Fibroblast of the aortic adventitia (primary cell): ENCODE measurements at places on chromosomes 13 and 19. TPM values are rescaled to one million over a fixed set of nuclear protein-coding genes. Genes with fewer than 3 reads are reported as not detected.

DNA sequence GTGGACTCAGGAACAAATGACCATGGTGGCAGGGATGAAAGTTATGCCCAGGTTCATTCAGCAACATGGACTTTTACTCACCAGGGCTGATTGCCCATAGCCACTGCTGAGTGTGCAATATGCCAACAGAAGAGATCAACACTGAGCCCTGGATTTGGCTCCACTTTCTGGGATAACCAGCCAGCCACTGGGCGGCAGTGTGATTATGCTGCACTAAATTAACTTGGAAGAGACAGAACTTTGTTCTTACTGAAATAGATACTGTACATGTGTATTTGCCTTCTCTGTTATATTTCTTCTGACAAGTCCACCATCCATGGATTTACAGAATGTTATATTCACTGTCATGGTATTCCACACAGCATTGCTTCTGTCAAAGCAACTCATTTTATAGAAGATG, 257.4 kb downstream of the TDRD3 start:
- DNase-seq, result peak; percentile 45

DNA sequence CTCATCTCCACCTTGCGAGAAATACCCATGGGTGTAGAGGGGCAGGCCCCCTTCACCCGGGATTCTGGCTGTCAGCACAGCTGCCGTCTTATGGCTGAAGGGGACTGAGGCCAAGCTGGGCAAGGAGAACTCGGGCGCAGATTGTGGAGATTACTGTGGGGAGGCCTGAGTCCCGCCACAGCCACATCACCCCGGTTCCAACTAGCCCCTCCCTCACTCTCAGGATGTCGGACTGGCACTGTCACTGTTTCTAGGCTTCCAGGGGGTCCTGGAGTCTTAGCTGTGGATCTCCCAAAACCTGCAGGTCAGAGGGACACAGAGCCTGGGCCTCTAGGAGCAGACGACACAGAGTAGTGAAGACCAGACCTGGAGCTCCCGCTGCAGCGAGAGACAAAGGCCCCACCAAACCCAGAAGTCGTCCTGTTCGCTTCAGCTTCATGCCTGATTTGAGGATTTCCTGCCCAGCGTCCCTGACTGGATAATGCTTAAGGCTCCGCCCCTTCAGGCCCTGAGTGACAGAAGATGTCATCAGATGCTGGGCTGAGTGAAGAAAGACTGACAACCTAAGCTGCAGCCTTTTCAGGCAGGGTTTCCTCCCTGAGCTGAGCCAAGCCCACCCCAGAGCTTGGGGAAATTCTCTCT, 55.8 kb downstream of the ZNF93 start:
- DNase-seq, result no peak

The KCNK6 gene
- 3.6 and 3.7 TPM in 2 replicates for total RNA-seq

- no peak for DNase-seq
Observed at GRCh38 chr13:79943346-79944023, 397.4 kb downstream of the SPRY2 start.

DNA sequence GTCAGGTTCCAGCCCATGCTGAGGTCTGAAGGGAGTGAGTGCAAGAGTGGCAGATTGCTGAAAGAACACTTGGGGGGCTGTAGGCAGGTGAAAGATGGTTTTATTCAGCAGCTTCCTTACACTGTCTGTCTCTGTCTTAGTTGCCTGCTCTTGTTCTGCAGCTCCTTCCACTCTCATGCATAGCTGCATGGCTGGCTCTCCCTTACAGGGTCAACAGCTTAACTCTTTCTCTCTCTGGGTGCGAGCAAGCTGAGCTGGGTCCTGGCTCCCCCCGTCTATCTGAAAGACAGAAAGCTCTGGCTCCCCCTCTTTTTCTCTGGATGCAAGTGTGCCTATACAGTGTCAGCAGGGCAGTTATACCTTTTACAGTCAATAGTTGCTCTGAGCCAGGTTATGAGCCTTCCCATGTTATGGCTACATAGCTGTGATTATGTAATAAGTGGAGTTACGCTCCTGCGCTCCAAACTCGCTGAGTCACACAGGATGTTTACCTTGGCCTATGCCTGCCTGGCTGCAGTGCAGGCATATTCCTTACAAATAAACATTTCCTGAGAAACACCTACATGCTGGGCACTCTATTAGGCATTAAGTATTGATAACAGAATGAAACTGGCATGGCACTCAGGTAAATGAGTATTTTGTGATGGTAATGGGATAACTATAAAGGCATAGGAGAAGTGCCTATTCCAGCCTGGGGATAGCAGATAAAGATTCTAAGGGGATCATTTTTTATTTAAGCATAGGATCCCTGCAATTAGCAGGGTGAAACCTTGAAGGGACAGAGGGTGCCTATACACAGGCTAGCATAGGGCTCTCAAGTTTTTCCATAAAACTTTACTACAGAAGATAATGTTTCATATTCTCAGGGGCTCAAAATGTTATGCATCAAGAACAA, 826.9 kb upstream of the PCDH9 start:
- no peak for DNase-seq

GRCh38 chr19:55216461-55217198, 7.3 kb upstream of the PTPRH start:
- DNase-seq, result peak; percentile 100

The SOX1 gene
- total RNA-seq, result not detected in 2 replicates

The RDH8 gene
- not detected in 2 replicates for total RNA-seq

GRCh38 chr19:40663695-40664692, 26.5 kb downstream of the NUMBL start:
- no peak for DNase-seq

The LILRB2 gene
- not detected in 2 replicates for total RNA-seq

The FFAR3 gene
- not detected in 2 replicates for total RNA-seq

DNA sequence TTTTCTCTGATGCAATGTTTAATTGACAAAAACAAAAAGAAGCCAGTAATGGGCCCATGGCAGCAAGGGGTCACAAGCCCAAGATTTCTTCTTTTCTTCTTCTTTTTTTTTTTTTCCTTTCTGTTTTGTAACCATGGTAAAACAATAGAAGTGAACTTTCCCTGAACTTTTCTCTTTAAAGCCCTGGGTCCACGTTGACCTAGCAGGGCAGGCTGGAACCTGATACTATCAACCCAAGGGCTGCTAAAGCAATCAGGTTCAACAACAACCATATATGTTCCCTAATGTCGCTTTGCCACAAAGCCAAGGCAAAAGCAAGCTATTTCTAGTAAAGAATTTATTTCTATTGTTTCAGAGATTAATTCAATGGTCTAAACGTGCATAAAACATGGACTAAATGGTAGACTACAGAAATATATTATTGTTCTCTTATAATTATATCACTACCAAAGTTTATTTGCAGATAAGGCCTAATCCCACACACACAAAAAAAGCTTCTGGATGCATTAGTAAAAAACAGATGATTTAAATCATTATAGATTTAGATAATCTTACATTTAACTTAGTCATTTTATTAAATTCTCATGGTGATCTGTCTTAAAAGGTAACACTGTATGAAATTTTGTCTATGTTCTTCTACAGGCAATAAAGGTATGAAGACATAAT, 153.9 kb downstream of the DACH1 start:
- no peak for DNase-seq

DNA sequence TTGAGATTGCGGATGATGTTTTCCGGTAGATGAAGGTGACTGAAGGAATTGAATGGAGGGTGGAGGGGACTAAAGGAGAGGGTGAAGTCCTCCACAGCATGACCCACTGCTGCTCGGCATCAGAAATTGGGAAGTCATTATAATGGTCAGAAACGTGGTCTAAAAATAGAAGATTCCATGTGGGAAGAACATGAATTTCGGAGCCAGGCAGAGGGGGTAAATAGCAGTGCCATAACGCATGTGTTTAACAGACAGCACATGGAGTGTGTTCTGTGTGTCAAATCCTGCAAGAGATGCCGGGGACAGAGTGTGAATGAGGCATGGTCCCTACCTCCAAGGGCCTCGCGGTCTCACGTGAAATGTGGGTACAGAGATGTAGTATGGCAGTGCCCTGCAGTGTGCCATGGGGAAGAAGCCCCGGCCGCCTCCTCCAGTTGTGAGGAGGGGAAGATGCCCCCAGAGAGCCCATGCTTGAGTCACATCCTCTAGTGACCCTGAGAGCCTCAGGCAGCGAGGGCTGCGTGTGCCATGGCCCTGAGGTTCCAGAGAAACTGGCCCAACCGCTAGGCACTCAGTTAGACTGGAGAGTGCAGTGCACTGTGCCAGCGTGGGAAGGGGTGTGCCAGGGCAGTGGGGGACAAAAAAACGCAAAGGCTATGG, 106.1 kb downstream of the COL4A2 start:
- no peak for DNase-seq

The SRRM5 gene
- total RNA-seq, result 0.09 TPM in 1 of 2 replicates, not detected in the other

DNA sequence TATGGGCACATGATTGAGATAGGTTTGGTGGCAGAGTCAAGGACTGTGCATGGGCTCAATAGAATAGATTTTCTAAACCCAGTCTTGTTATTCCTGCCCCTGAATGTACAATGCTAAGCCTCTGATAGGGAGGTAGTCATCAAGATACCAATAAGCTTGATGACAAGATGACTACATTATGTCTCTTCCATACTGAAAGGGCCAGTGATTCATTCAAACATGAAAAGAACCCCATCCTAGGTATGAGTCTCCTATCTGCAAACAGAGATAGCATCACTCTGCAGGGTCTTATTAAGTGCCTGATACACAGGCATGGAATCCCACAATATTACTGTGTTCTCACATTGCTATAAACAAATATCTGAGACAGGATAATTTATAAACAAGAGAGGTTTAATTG, 40.3 kb upstream of the UFM1 start:
- no peak for DNase-seq

The MTRF1 gene
- 4.3 and 11.8 TPM in 2 replicates for total RNA-seq

The TMEM221 gene
- total RNA-seq, result not detected in 2 replicates

DNA sequence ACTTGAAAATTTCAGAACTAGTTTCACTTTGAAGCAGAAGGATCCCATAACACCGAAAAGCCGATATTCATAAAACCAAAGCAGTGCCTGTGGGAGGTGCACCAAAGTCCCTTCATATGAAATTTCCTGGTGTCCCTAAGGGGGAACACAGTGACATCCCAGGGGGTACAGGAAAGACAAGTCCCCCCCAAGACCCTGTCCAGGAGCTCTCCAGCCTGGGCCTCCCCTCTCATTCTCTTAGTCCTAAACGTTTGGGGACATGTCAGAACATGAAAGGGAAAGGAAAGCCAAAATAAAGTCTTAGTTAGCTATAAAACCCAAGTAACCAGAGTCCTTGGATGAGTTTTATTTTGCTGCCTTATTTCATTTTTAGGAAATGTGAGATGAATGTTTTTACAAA, 56.6 kb downstream of the MRPL57 start:
- peak; percentile 26 for DNase-seq

GRCh38 chr19:54096617-54097106, 3.9 kb downstream of the OSCAR start:
- peak; percentile 59 for DNase-seq

GRCh38 chr19:11971041-11971440, 6.2 kb downstream of the ZNF763 start:
- DNase-seq, result no peak

DNA sequence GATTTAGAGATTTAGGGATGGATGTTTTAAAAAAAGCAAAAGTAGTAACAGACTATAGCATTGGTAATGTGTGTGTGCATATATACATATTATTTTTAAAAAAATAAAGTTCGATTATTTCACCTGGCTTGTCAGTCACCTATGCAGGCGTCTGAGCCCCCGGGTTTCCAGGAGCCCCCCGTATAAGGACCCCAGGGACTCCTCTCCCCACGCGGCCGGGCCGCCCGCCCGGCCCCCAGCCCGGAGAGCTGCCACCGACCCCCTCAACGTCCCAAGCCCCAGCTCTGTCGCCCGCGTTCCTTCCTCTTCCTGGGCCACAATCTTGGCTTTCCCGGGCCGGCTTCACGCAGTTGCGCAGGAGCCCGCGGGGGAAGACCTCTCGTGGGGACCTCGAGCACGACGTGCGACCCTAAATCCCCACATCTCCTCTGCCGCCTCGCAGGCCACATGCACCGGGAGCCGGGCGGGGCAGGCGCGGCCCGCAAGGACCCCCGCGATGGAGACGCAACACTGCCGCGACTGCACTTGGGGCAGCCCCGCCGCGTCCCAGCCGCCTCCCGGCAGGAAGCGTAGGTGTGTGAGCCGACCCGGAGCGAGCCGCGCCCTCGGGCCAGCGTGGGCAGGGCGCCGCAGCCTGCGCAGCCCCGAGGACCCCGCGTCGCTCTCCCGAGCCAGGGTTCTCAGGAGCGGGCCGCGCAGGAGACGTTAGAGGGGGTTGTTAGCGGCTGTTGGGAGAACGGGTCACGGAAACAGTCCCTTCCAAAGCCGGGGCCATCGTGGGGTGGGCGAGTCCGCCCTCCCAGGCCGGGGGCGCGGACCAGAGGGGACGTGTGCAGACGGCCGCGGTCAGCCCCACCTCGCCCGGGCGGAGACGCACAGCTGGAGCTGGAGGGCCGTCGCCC, 840 bp upstream of the CCNA1 start:
- DNase-seq, result no peak

DNA sequence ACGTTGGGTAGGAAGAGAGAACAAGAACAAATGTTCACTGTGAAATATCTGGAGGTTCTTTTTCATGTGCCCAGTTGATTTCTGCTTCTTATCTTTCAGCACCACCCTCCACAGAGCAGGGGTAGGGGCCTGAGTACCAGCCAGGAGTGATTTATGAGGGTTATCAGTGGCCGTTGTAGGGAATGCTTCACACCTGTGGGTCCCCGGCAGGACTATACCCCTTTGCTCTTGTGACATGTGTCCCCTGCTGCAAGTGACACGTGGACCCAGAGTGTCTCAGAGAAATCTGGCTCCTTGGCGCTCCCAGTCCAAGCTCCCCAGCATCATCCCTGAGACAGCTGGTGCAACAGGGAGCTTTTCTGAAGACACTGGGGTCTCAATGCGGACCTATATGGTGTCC, 29.7 kb downstream of the SIAH3 start:
- no peak for DNase-seq

DNA sequence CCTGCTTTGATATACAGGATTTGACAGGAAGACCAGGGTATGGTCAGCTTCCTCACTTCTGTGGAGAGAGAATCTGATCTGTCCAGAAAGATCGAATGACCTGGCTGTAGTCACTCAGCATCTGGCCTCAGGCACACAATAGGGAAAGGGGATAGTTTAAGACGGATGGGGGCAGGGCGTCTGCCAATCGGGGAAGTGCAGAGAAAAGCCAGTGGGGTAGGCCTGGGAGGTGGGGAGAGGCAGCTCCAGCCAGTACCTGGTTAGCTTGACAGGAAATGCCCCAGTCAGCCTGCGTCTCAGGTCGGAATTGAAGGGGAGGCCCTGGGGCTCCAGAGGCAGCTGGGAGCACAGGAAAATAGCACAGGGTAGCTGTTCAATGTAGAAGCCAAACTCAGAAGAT, 12.4 kb downstream of the ZNF444 start:
- DNase-seq, result no peak

DNA sequence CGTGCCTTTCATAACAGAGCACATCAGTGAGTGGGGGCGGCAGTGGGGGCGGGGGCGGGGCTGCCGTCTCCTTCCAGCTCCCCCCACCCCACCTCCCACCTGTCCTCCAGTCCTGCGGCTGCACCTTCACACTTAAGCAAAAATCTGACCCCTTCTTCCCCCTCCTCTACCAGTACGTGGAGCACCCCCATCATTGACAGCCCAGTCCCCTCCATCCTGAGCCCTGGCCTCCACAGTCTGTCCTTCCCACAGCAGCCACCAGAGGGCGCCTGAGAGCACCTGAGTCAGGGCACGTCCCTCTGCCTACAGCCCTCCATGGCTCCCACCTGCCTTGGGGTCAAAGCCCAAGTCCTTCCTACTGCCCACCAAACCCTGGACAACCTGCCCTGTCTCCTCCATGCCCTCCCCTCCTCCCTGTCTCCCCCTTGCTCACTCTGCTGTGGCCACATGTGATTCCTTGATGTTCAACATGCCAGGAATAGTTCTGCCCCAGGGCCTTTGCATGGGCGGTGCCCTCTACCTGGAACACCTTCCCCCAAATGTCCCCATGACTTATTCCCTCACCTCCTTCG, 4.0 kb downstream of the EBI3 start:
- peak; percentile 33 for DNase-seq

The PRSS57 gene
- not detected in 2 replicates for total RNA-seq
